ENCODE measurements at places on chromosomes 7 and 10. TPM values are rescaled to one million over a fixed set of nuclear protein-coding genes. Genes with fewer than 3 reads are reported as not detected.

- no peak overlapping the region for H3K27ac ChIP-seq
- peaks cover 21% of the 10 kb centered on the region for H3K27me3 ChIP-seq
- H3K4me1 ChIP-seq: no peaks in the 10 kb centered on the region
- H3K4me3 ChIP-seq: no peak overlapping the region
Measured at GRCh38 chr10:122045212-122045611, 56.2 kb downstream of the TACC2 start.

DNA sequence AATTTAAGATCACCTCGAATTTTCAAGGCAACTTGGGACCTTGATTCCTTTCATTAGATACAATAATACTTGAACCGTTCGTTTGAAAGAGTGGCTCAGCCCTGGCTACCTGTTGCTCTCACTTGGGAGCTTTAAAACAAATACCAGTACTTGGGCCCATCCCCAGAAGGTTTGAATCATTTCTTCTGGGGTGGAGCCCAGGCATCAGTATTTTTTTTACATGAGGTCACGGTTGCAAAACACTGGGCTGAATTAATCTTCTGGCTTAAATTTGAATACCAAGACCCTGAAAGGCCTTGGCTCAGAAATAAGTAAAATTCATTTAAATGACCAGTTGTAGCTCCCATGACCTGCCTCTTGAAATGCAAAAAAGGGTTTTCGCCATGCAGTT lies 214.9 kb downstream of the CREB5 start:
- H3K36me3 ChIP-seq: no peaks in the 10 kb centered on the region
- no peak overlapping the region for H3K4me3 ChIP-seq
- H3K4me1 ChIP-seq: peaks cover 3% of the 10 kb centered on the region
- H3K27me3 ChIP-seq: peaks cover 5% of the 10 kb centered on the region
- H3K27ac ChIP-seq: no peak overlapping the region
- DNase-seq: no peak

DNA sequence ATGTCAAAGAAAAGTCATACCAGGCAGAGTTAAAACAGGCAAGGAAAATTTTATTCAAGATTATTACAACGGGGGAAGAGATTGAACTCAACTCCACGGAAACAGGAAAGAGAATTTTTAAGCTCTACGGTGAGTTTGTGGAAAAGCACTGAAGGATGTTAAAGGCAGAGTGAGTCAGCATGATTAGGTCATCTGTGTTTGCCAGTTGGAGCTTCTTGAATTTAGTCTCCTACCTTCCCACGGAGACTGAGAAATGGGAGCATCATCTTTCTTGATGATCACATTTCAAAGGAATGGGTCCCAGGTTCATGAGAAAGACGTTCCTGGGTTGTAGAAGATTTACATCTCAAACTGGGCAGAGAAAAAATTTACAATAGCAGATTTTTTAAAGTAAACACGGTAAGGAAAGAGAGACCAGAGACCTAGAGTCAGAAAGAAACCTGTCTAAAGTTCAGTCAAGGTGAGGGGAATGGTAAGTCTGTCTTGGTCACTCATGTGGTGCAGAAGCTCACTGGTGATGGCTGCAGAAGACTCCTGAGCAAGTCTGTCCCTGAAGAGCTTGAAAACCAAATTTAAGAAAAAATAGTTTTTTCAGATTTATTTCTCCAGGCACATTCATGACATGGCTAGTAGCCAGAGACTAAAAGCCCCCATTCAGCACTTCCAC lies 516.9 kb upstream of the LRRN3 start:
- no peaks in the 10 kb centered on the region for H3K27me3 ChIP-seq
- H3K4me1 ChIP-seq: peaks cover under 1% of the 10 kb centered on the region
- no peak overlapping the region for H3K4me3 ChIP-seq
- H3K27ac ChIP-seq: no peak overlapping the region
- no peak for DNase-seq
- H3K36me3 ChIP-seq: no peaks in the 10 kb centered on the region

GRCh38 chr10:61899663-61899996 lies 1.9 kb upstream of the ARID5B start:
- H3K27me3 ChIP-seq: no peaks in the 10 kb centered on the region
- H3K27ac ChIP-seq: peak overlapping the region; percentile 99
- peak overlapping the region; percentile 95 for H3K4me3 ChIP-seq
- H3K4me1 ChIP-seq: peaks cover 36% of the 10 kb centered on the region
- peaks cover 14% of the 10 kb centered on the region for H3K36me3 ChIP-seq
- no peak for DNase-seq

- no peak overlapping the region for H3K27ac ChIP-seq
- H3K4me3 ChIP-seq: no peak overlapping the region
- H3K27me3 ChIP-seq: no peaks in the 10 kb centered on the region
- DNase-seq: no peak
- peaks cover 5% of the 10 kb centered on the region for H3K36me3 ChIP-seq
Measured at GRCh38 chr10:101888251-101888949, 44.8 kb upstream of the KCNIP2 start.

GRCh38 chr10:74071157-74071556 lies 73.2 kb downstream of the VCL start:
- H3K4me3 ChIP-seq: no peak overlapping the region
- no peaks in the 10 kb centered on the region for H3K36me3 ChIP-seq
- H3K27me3 ChIP-seq: no peaks in the 10 kb centered on the region
- peaks cover 2% of the 10 kb centered on the region for H3K4me1 ChIP-seq
- no peak overlapping the region for H3K27ac ChIP-seq
- no peak for DNase-seq

ADCY1 gene
- total RNA-seq: 0.06 TPM

FAM13C gene
- 0.21 TPM for total RNA-seq

ZNF92 gene
- total RNA-seq: 13.7 TPM

LEP gene
- not detected for total RNA-seq

ZNF503 gene
- total RNA-seq: 0.33 TPM

PON3 gene
- total RNA-seq: not detected

LMOD2 gene
- not detected for total RNA-seq

C10orf105 gene
- 0.41 TPM for total RNA-seq

CCZ1 gene
- total RNA-seq: 98.2 TPM

DOCK1 gene
- total RNA-seq: 0.76 TPM

CYP2E1 gene
- total RNA-seq: not detected

FAM180A gene
- total RNA-seq: not detected

CC2D2B gene
- not detected for total RNA-seq

PCGF6 gene
- 19.9 TPM for total RNA-seq
